Activated T-helper 17 cell treated with anti-CD3 and anti-CD28 coated beads, Interleukin-2, amount 50 U/mL, for 72 hours (primary cell): ENCODE measurements at places on chromosomes 13 and 19. TPM values are rescaled to one million over a fixed set of nuclear protein-coding genes. Genes with fewer than 3 reads are reported as not detected.

DNA sequence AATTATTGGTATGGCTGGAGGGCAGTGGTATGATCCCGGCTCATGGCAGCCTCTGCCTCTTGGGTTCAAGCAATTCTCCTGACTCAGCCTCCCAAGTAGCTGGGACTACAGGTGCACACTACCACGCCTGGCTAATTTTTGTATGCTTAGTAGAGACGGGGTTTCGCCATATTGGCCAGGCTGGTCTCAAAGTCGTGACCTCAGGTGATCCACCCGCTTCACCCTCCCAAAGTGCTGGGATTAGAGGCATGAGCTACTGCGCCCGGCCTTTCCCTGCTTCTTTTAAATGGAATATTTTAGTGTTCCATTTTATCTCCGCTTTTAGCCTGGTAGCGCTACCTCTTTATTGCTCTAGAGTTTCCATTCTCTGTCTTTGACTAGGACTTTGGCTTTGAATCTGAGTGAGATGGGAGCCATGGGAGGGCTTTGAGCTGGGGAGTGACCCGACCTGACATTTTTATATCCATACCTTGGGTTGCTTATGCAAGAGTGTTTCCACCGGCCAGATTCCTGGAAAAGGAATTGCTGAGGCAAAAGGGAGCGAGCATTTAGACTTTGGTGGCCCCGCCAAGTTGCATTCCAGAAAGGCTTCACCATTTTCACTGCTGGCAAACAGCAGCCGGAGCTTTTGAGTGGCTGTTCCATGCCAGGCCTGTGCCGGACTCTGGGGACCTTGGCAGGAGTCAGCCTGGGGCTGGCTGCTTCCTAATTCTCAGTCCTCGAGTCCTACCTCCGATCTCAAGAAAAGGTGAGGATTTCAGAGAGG lies 22.9 kb downstream of the BICRA start:
- ATAC-seq: no peak

The LIM2 gene
- 0.40 TPM for total RNA-seq

GRCh38 chr13:49652355-49653305 lies 24.3 kb downstream of the ARL11 start:
- no peak for ATAC-seq

The ZNF99 gene
- total RNA-seq: 0.05 TPM

The GARIN5A gene
- total RNA-seq: 0.39 TPM

DNA sequence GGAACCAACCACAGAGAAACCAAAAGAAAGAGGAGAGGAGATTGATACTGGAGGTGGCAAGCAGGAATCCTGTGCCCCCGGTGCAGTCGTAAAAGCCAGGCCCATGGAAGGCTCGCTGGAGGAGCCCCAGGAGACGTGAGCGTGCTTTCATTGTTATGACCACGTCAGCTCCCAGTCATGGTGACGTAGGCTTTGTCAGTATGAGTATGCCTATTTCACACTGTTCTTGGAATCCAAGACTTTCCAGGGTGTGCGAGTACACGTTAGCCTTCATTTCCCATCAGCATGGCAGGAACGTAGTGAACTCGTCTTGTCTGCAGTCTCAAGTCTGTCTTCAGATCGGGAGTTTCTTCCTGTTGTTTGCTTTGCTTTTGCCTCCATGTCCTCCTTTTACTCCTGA lies 15.4 kb upstream of the CHAMP1 start:
- no peak for ATAC-seq

The LGALS4 gene
- 1.7 TPM for total RNA-seq

The MATK gene
- total RNA-seq: 17.1 TPM

GRCh38 chr13:73230716-73231115 lies 171.9 kb downstream of the KLF5 start:
- ATAC-seq: no peak

The DACT3 gene
- 5.4 TPM for total RNA-seq

DNA sequence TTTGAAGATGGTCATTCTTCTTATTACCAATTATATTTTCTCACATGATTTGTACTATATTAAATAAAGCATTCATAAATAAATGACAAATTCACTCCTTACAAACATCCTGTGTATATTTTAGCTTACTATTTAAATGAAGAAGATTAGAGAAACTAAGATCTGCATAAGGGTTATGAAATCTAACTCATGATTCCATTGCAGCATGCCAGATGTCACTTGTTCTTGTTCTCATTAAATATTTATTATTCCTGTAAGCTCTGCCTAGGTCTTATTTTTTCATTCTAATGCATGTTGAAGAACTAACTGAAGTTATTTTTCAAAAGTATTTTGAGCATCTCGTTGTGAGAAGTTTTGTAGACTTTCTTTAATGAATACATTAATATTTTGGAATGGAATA lies 18.3 kb downstream of the NUP58 start:
- ATAC-seq: no peak
